ENCODE measurements at places on chromosomes 5 and 9.

DNA sequence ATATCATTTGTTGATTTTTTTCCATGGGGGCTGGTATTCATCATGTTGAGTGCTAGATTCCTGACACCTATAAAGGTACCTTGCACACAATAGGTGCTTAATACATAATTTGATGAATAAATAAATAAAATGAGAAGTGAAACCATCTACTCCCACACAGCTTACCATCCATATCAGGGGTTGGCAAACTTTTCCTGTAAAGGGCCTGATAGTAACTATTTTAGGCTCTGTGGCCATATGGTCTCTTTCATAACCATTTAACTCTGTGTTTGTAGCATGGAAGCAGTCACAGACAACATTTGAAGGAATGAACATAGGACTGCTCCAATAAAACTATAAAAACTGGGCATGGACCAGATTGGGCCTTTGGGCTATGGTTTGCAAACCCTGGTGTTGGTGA is 100.3 kb downstream of the GCNT1 start:
- no peak for DNase-seq

GRCh38 chr9:32430720-32431119 is 46.3 kb downstream of the ACO1 start:
- no peak for DNase-seq

GRCh38 chr5:154390096-154390495 is 55.7 kb upstream of the SAP30L start:
- no peak for DNase-seq

DNA sequence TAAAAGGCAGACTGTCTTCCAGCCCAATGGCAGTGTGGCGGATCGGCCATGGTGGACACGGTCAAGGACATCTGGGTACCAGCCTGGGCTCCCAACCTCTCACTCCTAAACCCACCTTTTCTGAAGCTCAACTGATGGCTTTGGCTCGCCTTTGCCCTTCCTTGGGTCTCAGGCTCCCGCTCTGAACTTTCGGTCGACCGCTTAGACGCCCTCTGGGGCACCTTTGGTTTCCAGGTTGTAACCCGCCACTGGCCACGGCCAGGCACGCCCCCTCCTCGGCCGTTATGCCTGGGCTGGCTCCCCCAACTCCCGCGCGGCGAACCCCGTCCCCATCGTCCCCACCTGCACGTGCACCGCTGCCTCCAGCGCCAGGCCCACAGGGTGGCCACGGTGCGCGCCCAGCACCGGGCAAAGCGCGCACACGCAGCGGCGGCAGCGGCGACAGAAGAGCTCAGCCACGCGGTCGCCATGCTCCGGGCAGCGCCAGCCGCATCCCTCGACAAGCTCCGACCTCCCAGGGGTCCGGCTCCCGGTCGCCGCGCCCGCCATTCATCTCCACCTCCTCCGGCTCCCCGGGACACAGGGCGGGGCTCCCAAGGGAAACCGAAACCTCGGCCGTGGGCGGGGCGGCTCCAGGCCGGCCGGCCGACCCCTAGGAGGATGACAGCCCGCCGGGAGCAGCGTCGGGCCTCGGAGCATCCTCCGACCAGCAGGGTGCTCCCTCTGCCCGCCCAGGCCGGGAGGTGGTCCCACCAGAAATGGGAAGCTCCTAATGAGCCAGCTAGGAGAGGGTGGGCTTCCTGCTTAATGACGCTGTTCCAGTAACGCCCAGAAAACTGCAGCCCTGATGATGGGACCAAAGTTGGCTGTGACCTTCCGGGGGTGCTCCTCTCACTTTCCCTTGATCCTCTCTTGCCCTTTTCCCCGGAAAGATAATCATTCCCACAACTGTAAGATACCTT is at the start of gene TRIM14:
TSS of gene TRIM14 (minus strand) at position 583 of the 962 bp plus-strand sequence. CDS start at position 549, 34 bp downstream.
- no peak for DNase-seq

- DNase-seq, result no peak
Observed at GRCh38 chr5:134020188-134020587, 15.4 kb upstream of the VDAC1 start.

DNA sequence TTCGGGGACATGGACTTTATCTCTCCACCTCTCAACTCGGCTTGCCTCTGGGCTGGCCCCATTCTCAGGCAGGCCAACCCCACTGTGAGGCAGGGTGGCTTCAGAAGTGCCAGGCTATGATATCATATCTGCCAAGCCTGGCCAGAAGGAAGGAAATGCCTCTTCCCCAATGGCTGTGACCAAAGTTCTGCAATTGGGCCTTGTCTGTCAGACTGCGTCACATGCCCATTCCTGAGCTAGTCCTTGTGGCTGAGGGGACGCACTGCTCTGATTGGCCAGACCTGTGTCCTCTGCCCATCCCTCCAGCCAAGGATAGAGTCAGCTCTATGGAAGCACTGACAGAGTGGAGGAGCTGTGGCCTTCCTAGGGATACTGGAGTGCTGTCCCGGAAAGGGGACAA is 11.9 kb downstream of the SMIM23 start:
- DNase-seq, result no peak

DNA sequence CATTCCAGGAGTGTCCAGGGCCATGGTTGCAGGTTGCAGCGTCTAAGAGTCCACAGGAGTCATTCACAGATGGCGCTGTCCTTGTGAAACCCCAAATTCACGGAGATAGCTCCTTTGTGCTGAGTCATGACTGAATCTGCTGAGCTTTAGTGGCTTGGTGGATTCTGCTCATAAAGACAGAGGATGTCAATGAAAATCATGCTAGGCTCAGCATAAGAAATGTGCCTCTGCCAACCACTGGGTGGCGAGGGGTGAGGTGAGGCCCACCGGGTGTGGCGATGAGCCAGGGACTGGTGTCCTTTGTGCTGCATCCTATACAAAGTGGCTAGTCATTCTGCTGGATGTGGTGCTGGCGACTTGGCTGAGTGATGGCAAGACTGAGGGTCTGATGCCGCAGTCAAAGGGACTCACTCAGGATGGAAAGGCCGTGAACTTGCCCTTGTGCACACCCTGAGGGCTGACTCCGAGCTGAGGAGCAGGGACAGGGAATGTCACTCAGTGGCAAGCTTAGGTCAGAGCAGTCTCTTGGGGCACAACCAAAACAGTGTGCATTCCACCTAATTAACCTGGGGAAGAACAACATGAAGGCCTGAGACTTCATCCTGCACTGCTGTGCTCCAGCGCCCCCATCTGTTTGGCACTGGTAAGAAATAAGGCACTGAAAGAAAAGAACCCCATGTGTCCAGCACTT is 71.5 kb downstream of the DAP start:
- no peak for DNase-seq

GRCh38 chr5:115661101-115661500 is 35.3 kb upstream of the TMED7 start:
- no peak for DNase-seq

- no peak for DNase-seq
Observed at GRCh38 chr9:5554254-5554653, 43.9 kb downstream of the PDCD1LG2 start.

DNA sequence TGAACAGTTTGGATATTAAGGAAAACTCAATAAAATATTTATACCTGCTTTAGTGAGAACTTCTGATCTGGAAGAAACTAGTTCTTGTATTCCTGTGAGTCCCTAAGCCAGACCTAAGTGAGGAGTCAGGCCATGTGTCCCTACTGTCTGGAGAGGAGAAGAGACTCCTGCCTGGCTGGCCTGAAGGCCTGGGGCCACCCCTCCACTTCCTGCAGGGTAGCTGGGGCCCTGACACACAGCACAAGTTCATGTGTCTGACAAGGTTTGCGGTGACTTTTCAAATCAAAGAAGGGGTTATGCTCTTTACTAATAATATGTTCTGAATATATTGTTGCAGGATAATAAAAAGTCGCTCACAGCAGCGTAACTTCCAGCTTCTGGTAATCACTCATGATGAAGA is 16.1 kb upstream of the IL13 start:
- no peak for DNase-seq

DNA sequence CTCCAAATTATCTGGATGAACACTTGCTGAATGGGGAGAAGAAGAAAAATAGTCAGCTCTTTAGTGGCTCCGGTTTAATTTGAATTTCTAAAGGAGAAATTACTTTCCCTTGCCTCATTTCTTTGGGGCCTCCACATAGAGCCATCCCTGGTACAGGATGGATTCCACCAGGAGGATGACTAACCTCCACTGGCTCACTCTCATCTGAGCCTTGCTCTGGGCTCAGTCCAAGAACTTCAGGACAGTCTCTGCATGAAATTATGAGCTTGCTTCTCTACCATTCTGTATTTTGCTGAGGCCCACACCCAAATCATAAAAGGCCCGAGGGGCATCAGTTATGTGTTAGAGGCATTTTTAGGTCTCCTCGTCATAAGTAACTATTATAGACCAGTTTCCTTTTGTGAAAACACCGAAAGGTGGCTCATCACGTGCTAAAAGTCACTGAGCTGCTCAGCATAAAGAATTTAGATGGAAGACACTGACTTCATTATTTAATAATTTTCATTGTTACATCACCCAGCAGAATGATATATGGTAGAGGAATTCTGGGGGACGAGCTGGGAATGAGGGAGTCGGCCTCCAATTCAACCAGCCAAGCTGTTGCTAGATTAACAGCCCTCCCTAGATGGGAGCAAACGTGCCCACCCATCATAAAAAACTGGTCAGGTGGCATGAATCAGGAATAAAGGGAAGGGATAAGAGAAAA is 222.1 kb downstream of the TARS1 start:
- no peak for DNase-seq

DNA sequence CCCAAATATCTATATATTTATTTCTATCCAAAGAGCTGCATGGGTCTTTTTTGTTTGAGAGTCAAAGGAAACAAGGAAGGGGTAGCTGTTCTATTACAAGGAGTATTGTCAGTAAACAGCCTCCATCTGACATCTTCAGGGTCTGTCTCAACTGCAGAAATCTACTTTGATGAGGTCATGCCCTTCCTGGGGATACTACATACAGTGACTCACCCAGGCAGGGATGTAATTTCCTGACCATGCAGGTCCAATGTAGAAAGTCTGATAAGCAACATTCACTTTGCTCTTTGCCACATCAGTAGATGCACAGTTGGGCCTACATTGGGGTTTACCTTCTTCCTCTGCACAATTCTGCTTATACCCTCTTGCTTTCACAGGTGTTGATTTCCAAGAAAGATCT is 165.5 kb downstream of the TLR4 start:
- no peak for DNase-seq

- DNase-seq, result no peak
Observed at GRCh38 chr9:110744715-110745384, 76.3 kb downstream of the MUSK start.

DNA sequence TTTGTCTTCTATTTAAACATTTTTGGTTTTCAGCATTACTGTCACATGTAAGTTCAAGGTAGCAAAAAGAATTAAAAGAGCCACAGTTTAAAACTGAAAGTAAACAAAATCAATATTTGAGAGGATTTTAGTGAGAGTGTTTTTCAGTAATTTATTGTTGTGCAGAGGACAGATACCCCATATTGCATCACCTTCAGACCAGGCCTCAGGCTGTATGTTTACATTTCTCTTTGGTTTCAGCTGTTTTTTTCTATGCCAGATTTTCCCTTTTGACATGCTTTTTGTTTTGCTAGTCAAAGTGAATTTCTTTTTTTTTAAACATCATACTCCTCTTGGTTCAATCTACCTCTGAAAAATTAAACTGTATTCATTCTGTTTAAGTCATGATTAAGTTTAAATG is 47.2 kb downstream of the MAST4 start:
- DNase-seq, result no peak

DNA sequence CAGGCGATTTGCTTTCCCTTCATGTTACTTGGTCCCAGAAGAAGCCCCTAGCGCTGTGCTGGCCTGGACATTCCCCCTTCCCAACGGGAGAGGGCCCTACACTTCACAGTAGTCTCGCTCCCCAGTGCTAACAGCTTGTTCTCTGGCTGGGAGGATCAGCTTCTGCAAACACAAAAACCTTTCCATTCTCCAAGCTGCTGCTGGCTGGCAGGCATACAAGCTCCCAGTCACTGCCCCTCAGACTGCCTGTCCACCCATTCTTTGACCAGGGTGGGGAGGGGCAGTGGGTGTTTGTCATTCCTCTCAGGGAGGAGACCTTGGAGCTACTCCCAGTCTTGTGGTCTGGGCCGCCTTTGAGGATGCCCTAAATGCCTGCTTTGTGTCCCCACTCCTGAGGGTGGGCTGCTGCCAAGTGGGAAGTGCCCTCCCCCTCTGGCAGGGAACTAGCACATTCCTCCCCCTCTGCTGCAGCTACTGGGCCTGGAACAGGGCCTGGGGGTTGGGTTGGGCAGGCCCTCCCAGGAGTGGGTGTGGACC is 20.8 kb downstream of the ENHO start:
- peak; percentile 99 for DNase-seq

GRCh38 chr9:38047301-38048251 is 21.5 kb downstream of the SHB start:
- DNase-seq, result peak; percentile 59

- no peak for DNase-seq
Observed at GRCh38 chr9:98660541-98660940, 48.2 kb downstream of the GABBR2 start.

GRCh38 chr9:86487838-86488233 is 133.6 kb upstream of the TUT7 start:
- DNase-seq, result no peak

DNA sequence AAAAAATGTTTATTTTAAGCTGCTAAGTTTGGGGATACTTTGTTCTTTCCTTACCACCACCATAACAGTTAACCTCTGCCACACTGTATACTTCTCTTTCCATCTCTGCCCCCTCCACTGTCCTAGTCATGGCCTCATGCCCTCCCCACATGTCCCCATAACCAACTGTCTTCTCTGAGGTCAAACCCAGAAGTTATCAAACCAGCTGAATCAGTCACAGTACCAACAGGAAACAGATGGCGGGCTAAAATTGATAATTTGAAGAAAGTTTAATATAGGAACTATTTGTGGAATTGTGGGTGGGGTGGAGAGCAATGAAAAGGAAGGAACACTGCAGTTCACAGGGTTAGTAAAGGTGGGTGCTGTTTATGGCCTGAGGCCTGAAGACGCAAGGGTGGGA is 5.7 kb upstream of the DCTN4 start:
- DNase-seq, result no peak

DNA sequence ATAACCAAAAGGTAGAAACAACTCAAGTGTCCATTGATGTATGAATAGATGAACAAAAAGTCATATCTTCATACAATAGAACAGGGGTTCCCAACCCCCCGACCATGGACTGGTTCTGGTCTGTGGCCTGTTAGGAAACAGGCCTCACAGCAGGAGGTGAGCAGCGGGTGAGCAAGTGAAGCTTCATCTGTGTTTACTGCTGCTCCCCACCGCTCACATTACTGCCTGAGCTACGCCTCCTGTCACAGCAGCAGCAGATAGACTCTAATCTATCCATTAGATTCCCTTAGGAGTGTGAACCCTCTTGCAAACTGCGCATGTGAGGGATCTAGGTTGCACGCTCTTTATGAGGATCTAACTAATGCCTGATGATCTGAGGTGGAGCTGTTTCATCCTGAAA is 478.0 kb downstream of the BRINP1 start:
- DNase-seq, result no peak

DNA sequence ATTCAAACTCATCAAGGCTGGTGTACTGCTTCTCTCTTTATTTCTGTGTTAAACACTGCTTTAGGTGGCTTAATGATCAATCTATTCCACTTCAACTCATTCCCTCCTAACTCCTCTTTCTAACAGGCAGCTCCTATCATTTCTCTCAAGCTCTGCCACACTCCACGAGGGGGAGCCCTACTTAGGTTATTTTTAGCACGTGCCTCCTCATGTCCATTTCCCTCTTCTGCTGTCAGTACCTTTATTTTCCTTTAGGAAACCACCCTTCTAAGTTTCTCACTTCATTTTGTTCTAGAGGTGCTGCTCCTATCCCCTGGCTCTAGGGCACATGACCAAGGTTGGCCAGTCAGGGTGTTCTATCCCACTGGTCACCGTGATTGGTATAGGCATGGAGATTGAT is 6.7 kb upstream of the BRINP1 start:
- DNase-seq, result no peak

GRCh38 chr9:20300430-20301115 is 321.7 kb downstream of the MLLT3 start:
- DNase-seq, result no peak

Data from nucleus accumbens (tissue), 56 donors.